Activated T-cell treated with anti-CD3 and anti-CD28 coated beads, Interleukin-2, amount 50 U/mL, for 24 hours (primary cell): ENCODE measurements at places on chromosomes 16 and 17.

DNA sequence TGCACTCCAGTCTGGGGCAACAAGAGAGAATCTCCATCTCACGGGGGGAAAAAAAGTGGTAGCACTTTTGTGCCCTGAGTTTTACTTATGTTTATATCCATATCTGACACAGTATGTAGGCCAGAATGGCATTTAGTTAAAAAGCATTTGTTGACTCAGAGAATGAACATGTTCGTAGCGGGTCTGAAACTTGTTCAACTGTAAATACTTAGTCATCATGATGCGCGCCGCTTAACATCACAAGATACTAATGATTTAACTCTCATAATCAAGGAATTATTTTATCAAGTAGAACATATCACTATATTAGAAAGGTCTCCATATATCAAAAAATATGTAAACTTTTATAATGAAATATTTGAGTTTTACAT is 55.3 kb upstream of the ITGA2B start:
- DNase-seq = no peak

- DNase-seq = no peak
These were observed 39.7 kb downstream of the NACA2 start for GRCh38 chr17:61551255-61551742.

DNA sequence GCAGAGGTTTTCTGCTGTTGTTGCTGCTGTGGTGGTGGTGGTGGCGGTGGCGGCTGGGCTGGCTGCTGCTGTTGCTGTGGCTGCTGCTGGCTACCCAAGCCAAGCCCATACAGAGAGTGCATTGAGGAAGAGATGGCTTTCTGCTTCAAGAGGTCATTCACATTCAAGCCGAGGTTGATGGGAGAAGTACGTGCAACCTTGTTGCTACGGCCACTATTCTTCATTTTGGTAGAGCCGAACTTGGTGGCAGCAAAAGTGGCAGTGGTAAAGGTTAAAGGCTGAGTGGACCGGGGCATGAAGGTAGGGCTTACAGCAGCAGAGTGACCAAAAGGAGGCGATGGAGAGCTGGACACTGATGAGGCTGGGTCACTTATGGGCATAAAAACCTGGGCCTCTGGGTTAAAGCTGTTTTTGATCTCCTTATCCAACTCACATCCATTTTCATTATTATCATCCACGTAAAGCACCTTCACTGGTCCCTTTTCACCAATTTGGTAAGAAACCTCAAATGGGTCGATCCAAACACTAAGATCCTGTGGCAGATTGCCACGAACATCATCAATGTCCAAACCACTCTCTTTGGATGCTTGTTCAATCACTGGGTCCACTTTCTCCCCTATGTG is 2.8 kb downstream of the TOB1 start:
- DNase-seq = no peak

DNA sequence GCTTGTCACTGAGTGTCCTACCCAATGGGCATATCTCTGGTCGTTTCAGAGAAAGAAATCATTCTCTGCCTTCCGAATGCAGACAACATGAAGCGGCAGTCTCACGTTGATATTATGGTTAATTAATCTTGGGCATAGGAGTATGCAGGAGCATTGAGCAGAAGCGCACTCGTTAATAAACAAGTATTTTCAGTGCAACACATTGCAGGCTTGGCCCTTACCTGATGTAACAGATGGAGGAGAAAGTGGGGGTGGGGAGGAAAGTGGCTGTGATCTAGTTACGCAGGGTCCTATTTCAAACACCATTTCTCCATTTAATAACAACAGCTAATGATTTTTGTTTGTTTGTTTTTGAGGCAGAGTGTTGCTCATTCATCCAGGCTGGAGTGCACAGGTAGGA is 414.0 kb upstream of the RBFOX1 start:
- no peak for DNase-seq

DNA sequence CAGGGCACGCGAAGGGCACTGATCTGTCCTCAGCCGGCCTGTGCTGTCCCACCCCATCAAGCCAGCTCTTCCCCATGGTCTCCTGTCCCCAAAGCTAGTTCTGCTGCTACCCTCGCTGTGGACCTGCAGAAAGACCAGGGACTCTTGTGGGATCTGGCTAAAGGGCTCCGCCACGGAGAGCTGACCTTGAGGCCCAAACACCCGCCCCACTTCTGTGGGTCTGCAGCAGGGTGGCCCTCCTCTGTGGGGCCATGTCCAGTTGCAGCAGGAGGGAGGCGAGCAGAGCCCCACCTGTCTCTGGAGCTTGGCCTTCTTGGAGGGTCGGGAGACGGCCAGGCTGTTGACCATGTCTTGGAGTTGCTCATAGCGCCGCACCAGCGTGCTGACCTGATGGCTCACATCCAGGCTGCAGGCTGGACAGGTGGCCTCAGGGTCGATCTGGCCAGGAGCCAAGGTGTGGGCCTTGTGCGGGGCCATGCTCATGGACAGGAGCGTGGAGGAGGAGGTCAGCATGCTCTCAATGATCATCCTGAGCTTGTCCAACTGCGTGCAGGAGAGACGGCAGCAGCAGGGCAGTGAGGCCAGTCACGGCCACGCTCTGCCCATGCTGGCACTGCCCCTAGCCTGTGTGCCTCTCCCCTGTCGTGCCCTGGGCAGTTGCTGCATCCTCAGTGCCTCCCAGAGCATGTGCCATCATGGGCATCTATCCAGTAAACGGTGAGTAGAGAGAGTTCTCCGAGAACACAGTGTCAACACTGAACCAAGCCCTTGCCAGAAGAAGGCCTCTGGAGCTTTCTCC is 16.6 kb downstream of the UBALD2 start:
- no peak for DNase-seq

DNA sequence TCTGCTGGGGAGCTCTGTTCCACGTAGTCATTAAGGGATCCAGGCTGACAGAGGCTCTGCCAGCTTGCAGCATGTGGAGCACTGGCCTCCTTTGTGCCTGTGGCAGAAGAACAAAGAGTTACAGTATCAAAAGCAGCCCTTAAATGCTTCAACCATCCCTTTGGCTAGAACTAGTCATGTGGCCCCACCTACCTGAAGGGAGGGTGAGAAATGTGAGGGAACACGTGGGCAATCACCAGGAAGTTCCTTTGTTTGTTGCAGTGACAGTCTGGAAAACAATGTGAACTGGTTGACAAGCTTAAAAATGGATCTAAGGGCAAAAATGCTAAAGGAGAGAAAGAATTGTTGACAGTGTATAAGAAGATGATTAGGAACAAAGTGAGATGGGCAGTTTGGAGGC is 290.4 kb upstream of the HSBP1 start:
- DNase-seq = no peak
